ENCODE measurements at places on chromosomes 6 and 20. TPM values are rescaled to one million over a fixed set of nuclear protein-coding genes. Genes with fewer than 3 reads are reported as not detected.

The AMD1 gene
- 77.8 TPM for polyA plus RNA-seq

The HTR1B gene
- polyA plus RNA-seq = 0.40 TPM

DNA sequence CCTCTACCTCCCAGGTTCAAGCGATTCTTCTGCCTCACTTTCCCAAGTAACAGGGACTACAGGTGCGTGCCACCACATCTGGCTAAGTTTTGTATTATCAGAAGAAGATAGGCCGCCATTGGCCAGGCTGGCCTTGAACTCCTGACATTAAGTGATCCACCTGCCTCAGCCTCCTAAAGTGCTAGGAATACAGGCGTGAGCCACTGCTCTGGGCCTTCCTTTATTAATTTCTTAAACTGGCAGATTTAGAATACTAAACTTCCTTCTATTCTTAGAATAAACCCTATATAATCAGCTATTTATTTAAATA lies 86.6 kb downstream of the HFE start:
- DNase-seq = no peak

GRCh38 chr20:1313236-1313964 lies 15.5 kb downstream of the SDCBP2 start:
- peak; percentile 66 for DNase-seq

The ARMH2 gene
- polyA plus RNA-seq = not detected

DNA sequence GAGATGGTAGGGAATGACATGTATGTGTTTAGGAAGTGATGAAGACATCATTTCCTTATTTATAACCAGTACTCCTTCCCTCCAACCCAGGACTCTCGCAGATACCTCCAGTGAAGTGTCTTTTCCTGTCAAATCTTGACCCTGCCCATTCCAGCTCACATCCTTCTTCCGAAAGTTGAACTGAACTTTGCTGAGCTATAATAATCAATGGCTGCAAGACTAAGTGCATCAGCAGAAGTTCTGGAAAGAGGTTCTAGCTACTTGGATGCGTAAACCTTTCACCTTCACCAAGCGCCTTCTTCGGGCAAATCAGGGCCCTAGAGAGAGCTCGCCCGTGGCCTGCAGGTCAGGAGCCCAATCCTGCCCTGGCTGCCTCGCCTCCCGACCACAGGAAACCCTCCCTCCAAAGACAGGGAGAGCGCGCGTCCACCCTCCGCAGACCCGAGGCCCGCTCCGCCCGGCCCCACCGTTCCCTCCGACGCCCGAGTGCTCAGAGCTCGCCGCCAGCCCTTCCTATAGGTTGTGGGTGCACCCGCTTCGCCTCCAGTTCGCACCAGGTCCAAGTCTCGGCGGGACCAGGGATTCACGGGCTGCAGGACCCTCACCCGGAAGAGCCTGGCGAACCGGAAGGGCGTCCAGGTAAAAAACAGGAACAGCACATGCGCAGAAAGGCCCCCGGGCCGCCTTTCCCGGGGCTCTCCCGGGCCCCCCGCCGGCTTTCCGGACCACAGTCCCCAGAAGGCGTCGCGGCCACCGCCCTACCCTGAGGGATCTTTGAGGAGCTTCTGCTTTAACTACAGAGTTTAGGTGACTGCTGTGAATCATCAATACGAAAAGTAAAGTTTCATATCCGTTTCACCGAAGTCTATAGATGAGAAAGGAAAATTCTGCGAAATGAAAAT lies at the start of gene ZNF334:
Gene ZNF334 (minus strand): TSS at position 617 of the 902 bp plus-strand sequence. CDS start 1,457 bp downstream, outside the sequence.
- peak; percentile 54 for DNase-seq

The FIG4 gene
- 28.3 TPM for polyA plus RNA-seq

The IRF4 gene
- polyA plus RNA-seq = 0.36 TPM

DNA sequence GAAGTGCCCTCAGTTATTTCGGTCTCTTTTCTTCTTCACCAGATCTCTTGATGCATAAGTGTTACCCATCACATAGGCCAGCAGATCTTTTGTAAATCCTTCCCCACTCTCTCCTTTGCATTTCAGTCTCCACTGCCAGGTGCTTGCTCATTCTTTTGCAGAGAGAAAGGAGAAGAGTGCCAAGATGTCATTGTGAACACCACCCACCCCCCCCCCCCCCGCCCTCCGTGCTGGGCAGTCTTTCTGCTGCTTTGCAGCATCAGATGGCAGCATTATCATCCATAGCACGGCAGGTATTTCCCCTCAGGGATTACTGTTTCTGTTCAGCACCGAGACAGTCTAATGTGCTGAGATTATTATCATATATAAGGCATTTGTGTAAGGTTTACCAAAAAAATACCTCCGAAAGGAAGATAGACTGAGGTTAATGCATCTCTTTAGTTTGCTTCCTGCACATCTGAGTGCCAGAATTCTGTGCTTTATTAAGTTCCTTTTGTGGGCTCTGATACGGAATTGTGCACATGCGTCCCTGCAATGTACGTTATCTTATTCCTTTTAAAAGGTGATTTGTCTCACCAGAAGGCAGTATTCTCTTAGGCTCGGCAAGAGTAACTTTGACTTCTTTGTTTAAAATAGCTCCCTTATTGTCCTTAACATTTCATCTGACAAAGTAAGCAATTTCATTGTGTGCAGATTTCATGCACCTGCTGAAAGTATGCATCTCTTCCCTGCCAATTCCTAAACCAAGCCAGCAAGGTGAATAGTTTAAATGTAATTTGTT lies 128.8 kb downstream of the PHACTR1 start:
- no peak for DNase-seq

GRCh38 chr20:23920408-23921325 lies 41.1 kb upstream of the CST5 start:
- DNase-seq = no peak

GRCh38 chr6:95802978-95803377 lies 212.8 kb upstream of the FUT9 start:
- DNase-seq = no peak

DNA sequence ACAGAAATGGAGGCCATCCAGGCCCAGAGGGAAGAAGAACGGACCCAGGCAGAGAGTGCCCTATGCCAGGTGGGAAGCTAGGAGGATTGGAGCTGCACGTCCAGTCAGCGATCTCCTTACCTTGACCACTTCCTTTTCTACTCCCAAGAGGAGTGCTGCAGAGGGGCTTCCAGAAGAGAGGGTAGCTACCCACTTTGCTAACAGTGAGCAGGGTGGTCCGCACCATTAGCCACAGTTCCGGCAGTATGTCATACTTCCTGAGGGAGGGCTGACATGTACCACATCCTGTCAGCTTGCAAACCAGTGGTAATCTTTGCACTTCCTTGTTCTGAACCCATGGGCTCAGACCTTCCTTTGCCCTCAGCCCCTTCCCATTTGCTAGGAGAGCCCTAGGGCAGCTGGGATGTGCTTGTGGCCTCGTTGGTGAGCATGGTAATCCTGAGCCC lies 35.4 kb downstream of the CEP250 start:
- DNase-seq = no peak

GRCh38 chr6:111591370-111591900 lies 14.2 kb downstream of the TRAF3IP2 start:
- DNase-seq = no peak

The TOX2 gene
- polyA plus RNA-seq = 5.3 TPM

DNA sequence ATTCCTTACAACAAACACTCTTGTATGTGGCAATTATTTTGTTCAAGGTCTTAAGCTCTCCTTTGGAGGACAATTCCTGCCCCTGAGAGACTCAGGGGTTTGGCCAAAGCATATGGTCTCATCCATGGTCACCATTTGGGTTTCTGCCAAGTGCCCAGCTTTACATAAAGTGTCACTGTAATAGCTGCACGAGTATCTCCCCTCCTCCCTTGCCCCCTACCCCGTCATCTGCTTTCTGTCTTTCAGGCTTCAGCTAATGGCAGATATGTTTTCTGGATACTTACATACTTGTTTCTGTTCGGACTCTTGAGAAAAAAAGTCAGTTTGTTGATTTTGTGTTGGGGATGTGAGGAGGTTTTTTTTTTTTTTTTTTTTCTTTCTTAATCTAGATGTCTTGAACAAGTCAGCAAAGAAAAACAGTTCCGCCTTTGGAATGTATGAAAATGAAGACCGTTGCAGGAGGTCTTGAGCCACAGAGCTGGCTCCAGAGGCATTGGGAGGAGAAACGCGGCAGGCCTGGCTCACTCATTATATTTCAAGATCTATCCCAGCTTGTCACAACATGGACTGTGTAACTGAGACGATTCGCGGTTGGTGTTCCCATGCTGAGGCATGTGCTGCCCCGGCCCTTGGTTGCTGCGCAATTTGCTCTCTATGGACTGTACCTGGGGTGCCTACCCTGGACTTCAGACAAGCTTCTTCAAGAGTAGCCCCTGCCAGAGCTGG lies 32.6 kb upstream of the STX16 start:
- DNase-seq = no peak
